ENCODE measurements at places on chromosomes 5 and 9. TPM values are rescaled to one million over a fixed set of nuclear protein-coding genes. Genes with fewer than 3 reads are reported as not detected.

The SH3TC2 gene
- 9.5 TPM for total RNA-seq

The ZNF300 gene
- 4.9 TPM for total RNA-seq

The CTSL gene
- 696 TPM for total RNA-seq

The PCDHGA9 gene
- total RNA-seq, result 5.7 TPM

The SH3RF2 gene
- 1.8 TPM for total RNA-seq

The GABRA6 gene
- total RNA-seq, result not detected

The SETD9 gene
- 10.1 TPM for total RNA-seq
